ENCODE measurements at places on chromosomes 2 and 18. TPM values are rescaled to one million over a fixed set of nuclear protein-coding genes. Genes with fewer than 3 reads are reported as not detected.
A peak's percentile ranks its signal among the peaks of the same experiment; 100 is the strongest.

GRCh38 chr2:206023183-206023582 is 62.8 kb downstream of the INO80D start:
- H3K4me3 ChIP-seq, result no peak overlapping the region
- peaks cover 27% of the 10 kb centered on the region for H3K36me3 ChIP-seq
- no peaks in the 10 kb centered on the region for H3K4me1 ChIP-seq
- no peak overlapping the region for H3K27ac ChIP-seq

- H3K4me1 ChIP-seq, result no peaks in the 10 kb centered on the region
- H3K27me3 ChIP-seq, result no peaks in the 10 kb centered on the region
- no peak overlapping the region for H3K4me3 ChIP-seq
- DNase-seq, result no peak
Observed at GRCh38 chr2:8481463-8482009, 200.3 kb upstream of the ID2 start.

Gene IL36A
- total RNA-seq, result not detected

- H3K4me1 ChIP-seq, result peaks cover 33% of the 10 kb centered on the region
- no peaks in the 10 kb centered on the region for H3K27me3 ChIP-seq
- DNase-seq, result no peak
- H3K36me3 ChIP-seq, result no peaks in the 10 kb centered on the region
Observed at GRCh38 chr2:235498946-235499812, 5.3 kb downstream of the AGAP1 start.

Gene NPPC
- total RNA-seq, result not detected

GRCh38 chr2:121281107-121281506 is 3.9 kb downstream of the TFCP2L1 start:
- H3K27me3 ChIP-seq, result no peaks in the 10 kb centered on the region
- no peak overlapping the region for H3K4me3 ChIP-seq
- DNase-seq, result no peak
- peaks cover 29% of the 10 kb centered on the region for H3K36me3 ChIP-seq
- peaks cover 16% of the 10 kb centered on the region for H3K4me1 ChIP-seq

GRCh38 chr2:145495590-145495989 is 975.7 kb upstream of the ZEB2 start:
- no peak overlapping the region for H3K4me3 ChIP-seq
- H3K27ac ChIP-seq, result no peak overlapping the region
- DNase-seq, result no peak
- H3K4me1 ChIP-seq, result no peaks in the 10 kb centered on the region
- H3K27me3 ChIP-seq, result no peaks in the 10 kb centered on the region

DNA sequence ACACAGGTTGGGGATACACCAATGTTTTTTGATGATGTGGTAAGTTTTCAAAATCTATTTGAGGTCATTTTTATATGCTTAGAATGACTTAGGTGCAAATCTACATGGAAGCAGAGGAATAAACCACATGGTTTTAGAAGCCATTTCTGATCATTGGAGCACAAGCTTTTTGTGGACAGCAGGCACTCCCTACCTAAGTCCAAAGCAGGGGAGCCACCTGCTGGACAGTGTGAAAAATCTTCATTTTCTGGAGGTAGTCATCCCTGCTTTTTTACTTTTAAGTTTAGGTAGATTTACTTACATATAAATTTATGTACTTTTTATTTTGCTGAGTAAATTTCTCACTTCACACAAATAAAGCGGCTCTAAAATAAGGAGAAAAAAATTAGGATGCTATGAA is 323.2 kb downstream of the PLCL1 start:
- peaks cover 6% of the 10 kb centered on the region for H3K36me3 ChIP-seq
- no peak overlapping the region for H3K4me3 ChIP-seq
- DNase-seq, result peak; percentile 76

Gene PRSS56
- total RNA-seq, result not detected
